CD4-positive, alpha-beta T cell treated with Interleukin-1 beta for 1 hour (primary cell): ENCODE measurements at places on chromosomes 5 and 9.

GRCh38 chr5:41650131-41650530 is 139.7 kb upstream of the PLCXD3 start:
- no peak for DNase-seq

DNA sequence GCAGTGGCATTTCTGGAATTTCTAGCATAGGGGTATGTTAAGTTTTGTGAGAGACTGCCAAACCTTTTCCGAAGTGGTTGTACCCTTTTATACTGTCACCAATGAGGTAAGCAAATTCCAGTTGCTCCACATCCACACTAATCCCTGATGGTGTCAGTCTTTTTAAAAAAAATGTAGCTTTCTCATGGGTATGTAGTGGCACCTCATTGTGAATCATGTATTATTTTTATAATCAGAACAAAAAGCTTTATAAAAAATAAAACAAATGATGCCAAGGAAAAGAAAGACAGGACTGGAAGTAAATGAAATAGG is 93.4 kb upstream of the CLINT1 start:
- no peak for DNase-seq

GRCh38 chr5:143922718-143923117 is 110.8 kb downstream of the HMHB1 start:
- no peak for DNase-seq

- DNase-seq, result no peak
Observed at GRCh38 chr5:121873409-121873808, 21.7 kb downstream of the FTMT start.

DNA sequence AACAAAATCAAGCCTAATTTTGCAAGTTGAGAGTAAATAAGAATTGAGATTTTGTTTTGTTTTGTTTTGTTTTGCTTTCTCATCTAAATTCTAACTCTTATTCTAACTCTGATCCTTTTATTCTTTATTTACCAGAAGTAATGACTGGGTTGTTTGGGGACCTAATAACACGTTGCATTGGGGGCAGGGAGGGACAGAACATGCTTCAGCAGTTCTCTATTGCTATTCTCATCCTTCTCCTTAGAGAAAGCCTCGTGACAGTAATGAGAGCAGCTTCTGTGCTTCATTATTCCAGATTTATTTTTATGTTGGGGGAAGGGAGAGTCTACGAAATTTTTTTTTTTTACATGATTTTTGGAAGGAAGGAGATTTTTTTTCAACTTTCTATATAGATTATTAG is 21.1 kb downstream of the CPEB4 start:
- DNase-seq, result no peak

- DNase-seq, result no peak
Observed at GRCh38 chr5:16735101-16736060, 118.6 kb upstream of the RETREG1 start.

DNA sequence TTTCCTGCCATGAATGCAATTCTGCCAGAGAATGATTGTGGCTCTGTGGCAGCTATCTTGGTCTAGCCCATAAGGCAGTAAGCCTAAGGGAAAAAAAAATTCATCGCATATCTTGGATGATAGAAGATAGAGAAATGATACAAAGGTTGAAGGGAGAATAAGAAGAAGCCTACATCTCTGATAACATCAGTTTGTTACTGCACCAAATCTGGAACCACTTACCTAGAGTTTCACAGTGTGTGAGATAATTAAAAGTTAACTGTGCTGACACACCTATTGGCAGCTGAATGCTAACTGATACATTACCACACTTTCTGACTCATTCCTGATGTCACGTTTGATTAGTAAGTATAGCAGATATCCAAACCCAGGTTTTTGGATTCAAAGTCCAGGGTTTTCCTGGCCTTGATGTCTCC is 91.6 kb upstream of the TAF11L2 start:
- no peak for DNase-seq
